Epithelial cell of umbilical artery (primary cell): ENCODE measurements at places on chromosomes 12 and 14. TPM values are rescaled to one million over a fixed set of nuclear protein-coding genes. Genes with fewer than 3 reads are reported as not detected.

The NRIP2 gene
- total RNA-seq: not detected in 2 replicates

The CIROP gene
- total RNA-seq: not detected in 2 replicates

The GAS2L3 gene
- total RNA-seq: 21.4 and 28.3 TPM in 2 replicates

The PGF gene
- total RNA-seq: 378 and 418 TPM in 2 replicates

The CAPZA3 gene
- not detected in 2 replicates for total RNA-seq

The TUNAR gene
- total RNA-seq: not detected in 2 replicates

The KRT77 gene
- not detected in 2 replicates for total RNA-seq

The EML5 gene
- under 0.01 and 0.15 TPM in 2 replicates for total RNA-seq

The RTN1 gene
- 0.61 and 0.65 TPM in 2 replicates for total RNA-seq

The SETD1B gene
- total RNA-seq: 1.6 and 1.7 TPM in 2 replicates

The KRT84 gene
- total RNA-seq: not detected in 2 replicates

The RPS6KL1 gene
- 5.2 and 15.0 TPM in 2 replicates for total RNA-seq

The FOXM1 gene
- total RNA-seq: 5.2 and 7.9 TPM in 2 replicates

The OASL gene
- total RNA-seq: 1.9 and 27.4 TPM in 2 replicates

The SLCO1B3 gene
- total RNA-seq: not detected in 2 replicates

The MAP3K9 gene
- under 0.01 TPM in 2 replicates for total RNA-seq

The BCL11B gene
- under 0.01 TPM in 2 replicates for total RNA-seq

The FUT8 gene
- total RNA-seq: 36.7 and 53.3 TPM in 2 replicates

The KRT73 gene
- total RNA-seq: not detected in 2 replicates

The FAM90A1 gene
- 0.15 TPM in 1 of 2 replicates, not detected in the other for total RNA-seq

The LALBA gene
- total RNA-seq: not detected in 2 replicates

The TAS2R9 gene
- 0.32 TPM in 1 of 2 replicates, not detected in the other for total RNA-seq

The GPHB5 gene
- total RNA-seq: not detected in 2 replicates

The GRIN2B gene
- total RNA-seq: not detected in 2 replicates

The MMP19 gene
- 0.30 and 0.32 TPM in 2 replicates for total RNA-seq

The FZD10 gene
- total RNA-seq: not detected in 2 replicates

The PITPNM2 gene
- 2.6 and 3.6 TPM in 2 replicates for total RNA-seq

The AMDHD1 gene
- not detected in 2 replicates for total RNA-seq

The RNASE3 gene
- total RNA-seq: not detected in 2 replicates

The REP15 gene
- 0.97 and 1.7 TPM in 2 replicates for total RNA-seq

The LRCOL1 gene
- not detected in 2 replicates for total RNA-seq

The AQP6 gene
- total RNA-seq: under 0.01 TPM in 1 of 2 replicates, not detected in the other

The SUSD6 gene
- 7.9 and 9.1 TPM in 2 replicates for total RNA-seq

The TAS2R7 gene
- total RNA-seq: not detected in 2 replicates

The SYNDIG1L gene
- total RNA-seq: not detected in 2 replicates

The HRK gene
- total RNA-seq: not detected in 2 replicates

The PTPRQ gene
- not detected in 2 replicates for total RNA-seq

The GALC gene
- total RNA-seq: 16.0 and 23.4 TPM in 2 replicates

The TTC7B gene
- 11.7 and 19.8 TPM in 2 replicates for total RNA-seq

The RND1 gene
- 1.6 and 2.1 TPM in 2 replicates for total RNA-seq

The PPM1H gene
- 1.3 and 4.3 TPM in 2 replicates for total RNA-seq

The KRT6C gene
- not detected in 2 replicates for total RNA-seq

The GALNT8 gene
- 0.15 TPM in 1 of 2 replicates, not detected in the other for total RNA-seq

The AKT1 gene
- 209 and 212 TPM in 2 replicates for total RNA-seq

The COX8C gene
- total RNA-seq: not detected in 2 replicates

The KRT74 gene
- total RNA-seq: not detected in 2 replicates

The LYSET gene
- total RNA-seq: 12.7 and 16.3 TPM in 2 replicates

The PACS2 gene
- total RNA-seq: 33.4 and 36.7 TPM in 2 replicates

The FERMT2 gene
- 94.8 and 97.1 TPM in 2 replicates for total RNA-seq

The FOXN4 gene
- not detected in 2 replicates for total RNA-seq

The KCNA5 gene
- total RNA-seq: not detected in 2 replicates
